Osteoblast (primary cell): ENCODE measurements at places on chromosomes 5 and 9. TPM values are rescaled to one million over a fixed set of nuclear protein-coding genes. Genes with fewer than 3 reads are reported as not detected.

DNA sequence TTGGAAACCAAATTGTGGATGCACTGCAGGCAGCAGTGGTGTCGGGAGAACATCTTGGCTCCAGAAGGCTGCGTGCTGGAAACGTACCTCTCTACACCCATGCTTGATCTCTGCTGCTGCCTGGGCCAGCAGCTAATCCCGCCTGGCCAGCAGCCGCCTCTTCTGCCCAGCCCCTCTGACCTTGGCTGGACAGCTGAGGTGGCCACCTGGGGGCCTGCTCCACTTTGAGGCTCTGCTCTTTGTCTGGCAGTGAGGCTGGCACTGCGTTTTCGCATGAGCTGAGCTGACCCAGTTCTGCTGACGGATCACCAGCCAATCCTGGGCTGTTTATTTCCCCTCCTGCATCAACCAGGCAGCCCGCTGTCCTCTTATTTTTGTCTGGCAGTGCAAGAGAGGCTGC lies 154.9 kb downstream of the TENT4A start:
- H3K4me1 ChIP-seq, result no peaks in the 10 kb centered on the region
- no peaks in the 10 kb centered on the region for H3K27me3 ChIP-seq
- no peaks in the 10 kb centered on the region for H3K36me3 ChIP-seq
- H3K27ac ChIP-seq, result no peak overlapping the region

DNA sequence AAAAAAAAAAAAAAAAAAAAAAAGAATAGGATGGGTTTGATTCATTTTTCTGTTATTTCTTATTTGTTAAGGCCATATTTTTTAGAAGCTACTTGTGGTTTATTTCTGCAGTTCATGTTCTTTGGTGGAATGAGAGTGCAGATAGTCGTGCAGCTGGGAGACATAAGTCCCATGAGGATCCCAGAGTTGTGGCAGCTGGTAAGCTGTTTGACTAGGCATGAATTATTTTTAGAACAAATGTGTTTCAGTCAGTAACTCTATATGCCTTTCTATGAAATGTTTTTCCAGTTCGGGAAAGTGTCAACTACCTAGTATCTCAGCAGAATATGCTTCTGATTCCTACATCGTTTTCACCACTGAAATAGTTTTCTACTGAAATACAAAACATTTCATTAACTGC lies 5.0 kb upstream of the NIPSNAP3B start:
- no peak overlapping the region for H3K4me3 ChIP-seq
- no peak overlapping the region for H3K27ac ChIP-seq

GRCh38 chr5:27832886-27833285 lies 794.5 kb upstream of the CDH9 start:
- H3K27me3 ChIP-seq, result no peaks in the 10 kb centered on the region
- H3K27ac ChIP-seq, result no peak overlapping the region
- no peaks in the 10 kb centered on the region for H3K36me3 ChIP-seq

DNA sequence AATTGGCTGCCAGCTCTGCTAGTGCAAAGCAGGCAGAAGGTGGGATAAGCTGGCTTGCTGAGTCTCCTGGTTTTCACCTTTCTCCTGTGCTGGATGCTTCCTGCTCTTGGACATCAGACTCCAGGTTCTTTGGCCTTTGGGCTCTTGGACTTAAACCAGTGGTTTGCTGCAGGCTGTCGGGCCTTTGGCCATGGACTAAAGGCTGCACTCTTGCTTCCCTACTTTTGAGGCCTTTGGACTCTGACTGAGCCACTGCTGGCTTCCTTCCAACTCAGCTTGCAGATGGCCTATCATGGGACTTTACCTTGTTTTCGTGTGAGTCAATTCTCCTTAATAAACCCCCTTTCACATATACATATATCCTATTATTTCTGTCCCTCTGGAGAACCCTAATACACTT lies 1293.9 kb upstream of the CDH6 start:
- H3K27ac ChIP-seq, result no peak overlapping the region
- no peak overlapping the region for H3K4me3 ChIP-seq
- H3K36me3 ChIP-seq, result no peaks in the 10 kb centered on the region
- DNase-seq, result no peak

DNA sequence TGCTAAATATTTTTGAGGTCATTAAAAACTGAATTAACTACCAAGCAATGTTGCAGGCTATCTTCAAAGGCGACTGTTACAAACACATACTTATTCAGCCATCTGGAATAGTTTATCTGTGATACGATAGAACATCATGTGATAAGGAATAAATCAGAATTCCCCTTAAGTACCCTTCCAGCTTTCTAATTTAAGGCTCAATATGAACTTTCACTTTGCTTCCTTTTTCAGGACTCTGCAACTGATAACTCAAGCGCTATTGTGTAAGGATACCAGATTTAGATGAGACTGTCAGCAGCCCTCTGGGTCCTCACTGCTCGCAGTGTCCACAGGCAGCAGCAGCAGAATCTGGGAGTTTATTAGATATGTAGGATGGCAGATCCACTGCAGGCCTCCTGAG lies 416.3 kb downstream of the SPATA31D1 start:
- H3K27me3 ChIP-seq, result no peaks in the 10 kb centered on the region
- no peak overlapping the region for H3K4me3 ChIP-seq
- H3K36me3 ChIP-seq, result no peaks in the 10 kb centered on the region
- peaks cover 9% of the 10 kb centered on the region for H3K4me1 ChIP-seq

GRCh38 chr9:126836216-126836615 lies 24.2 kb upstream of the ZBTB34 start:
- DNase-seq, result no peak
- no peak overlapping the region for H3K27ac ChIP-seq
- H3K4me3 ChIP-seq, result no peak overlapping the region
- H3K27me3 ChIP-seq, result no peaks in the 10 kb centered on the region

- peak within 1 kb of the TSS; percentile 30 for H3K4me3 ChIP-seq
- H3K36me3 ChIP-seq, result no peaks in the 10 kb centered on the region
- peaks cover 47% of the 10 kb centered on the region for H3K27me3 ChIP-seq
- DNase-seq, result peak; percentile 86
These were observed at the start of gene SOWAHA for GRCh38 chr5:132812781-132813598. Gene SOWAHA, plus strand, starts transcription at chr5:132813302. Its CDS starts 320 bp downstream, at chr5:132813622.

DNA sequence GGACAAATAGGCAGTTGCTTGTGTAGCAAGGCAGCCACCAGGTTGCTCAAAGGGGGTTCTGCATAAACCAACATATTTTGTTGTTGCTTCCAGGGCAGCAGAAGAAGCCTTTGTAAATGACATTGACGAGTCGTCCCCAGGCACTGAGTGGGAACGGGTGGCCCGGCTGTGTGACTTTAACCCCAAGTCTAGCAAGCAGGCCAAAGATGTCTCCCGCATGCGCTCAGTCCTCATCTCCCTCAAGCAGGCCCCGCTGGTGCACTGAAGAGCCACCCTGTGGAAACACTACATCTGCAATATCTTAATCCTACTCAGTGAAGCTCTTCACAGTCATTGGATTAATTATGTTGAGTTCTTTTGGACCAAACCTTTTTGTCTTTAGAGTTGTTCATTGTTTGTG lies 20.8 kb downstream of the CLTA start:
- no peak overlapping the region for H3K4me3 ChIP-seq
- no peak for DNase-seq
- H3K27ac ChIP-seq, result no peak overlapping the region

DNA sequence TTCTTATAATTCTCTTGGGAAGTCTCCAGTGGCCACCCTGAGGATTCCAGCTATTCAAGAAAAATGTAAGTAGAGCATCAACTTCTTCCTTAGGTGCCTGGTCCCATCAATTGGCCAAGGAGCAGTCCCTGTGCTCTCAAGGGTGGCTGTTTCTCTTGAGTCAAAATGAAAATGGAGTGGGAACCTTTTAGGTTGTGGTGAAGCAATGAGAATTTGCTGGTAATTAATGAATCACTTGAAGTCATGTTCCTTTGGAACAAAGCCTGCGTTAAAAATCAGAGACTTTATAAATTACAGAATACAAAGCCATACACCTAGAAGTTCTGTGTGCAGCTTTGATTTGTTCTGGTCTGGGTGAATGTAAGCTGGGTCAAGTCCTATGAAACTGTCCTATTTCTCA lies 48.9 kb downstream of the IL31RA start:
- peaks cover 39% of the 10 kb centered on the region for H3K4me1 ChIP-seq
- H3K36me3 ChIP-seq, result no peaks in the 10 kb centered on the region
- DNase-seq, result peak; percentile 69
- no peak overlapping the region for H3K4me3 ChIP-seq

The TAF11L10 gene
- total RNA-seq, result not detected in 2 replicates

The PCYOX1L gene
- total RNA-seq, result 4.3 and 4.7 TPM in 2 replicates

The OTP gene
- under 0.01 TPM in 1 of 2 replicates, not detected in the other for total RNA-seq

The SHC3 gene
- under 0.01 and 0.36 TPM in 2 replicates for total RNA-seq

The C9orf153 gene
- under 0.01 and 0.59 TPM in 2 replicates for total RNA-seq
